ENCODE measurements at places on chromosomes 1 and 21.

GRCh38 chr1:52726265-52727113, at the start of gene ZYG11B:
ZYG11B (plus strand) TSS chr1:52726453; CDS start chr1:52726654, 201 bp downstream.
- peaks cover 25% of the 10 kb centered on the region for H3K4me1 ChIP-seq
- H3K36me3 ChIP-seq = peaks cover 7% of the 10 kb centered on the region
- H3K27me3 ChIP-seq = peaks cover 3% of the 10 kb centered on the region
- peak; percentile 91 for DNase-seq
- H3K27ac ChIP-seq = peak within 1 kb of the TSS; percentile 95

DNA sequence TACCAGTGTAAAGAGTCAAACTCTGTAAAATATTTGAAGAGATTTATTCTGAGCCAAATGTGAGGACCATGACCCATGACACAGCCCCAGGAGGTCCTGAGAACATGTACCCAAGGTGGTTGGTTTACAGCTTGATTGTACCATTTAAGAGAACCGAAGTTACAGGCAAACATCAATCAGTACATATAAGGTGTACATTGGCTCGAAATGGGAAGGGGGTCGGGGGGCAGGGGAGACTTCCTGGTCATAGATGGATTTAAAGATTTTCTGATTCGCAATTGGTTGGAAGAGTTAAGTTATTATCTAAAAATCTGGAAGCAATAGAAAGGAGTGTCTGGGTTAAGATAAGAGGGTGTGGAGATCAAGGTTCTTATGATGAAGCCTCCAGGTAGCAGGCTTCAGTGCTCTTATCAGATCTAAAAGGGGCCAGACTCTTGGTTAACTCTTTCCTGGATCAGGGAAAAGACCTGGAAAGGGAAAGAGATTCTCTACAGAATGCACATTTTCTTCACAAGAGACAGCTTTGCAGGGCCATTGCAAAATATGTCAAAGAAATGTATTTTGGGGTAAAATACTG, 47.5 kb upstream of the NTPCR start:
- H3K4me3 ChIP-seq = no peak overlapping the region
- H3K36me3 ChIP-seq = peaks cover 3% of the 10 kb centered on the region
- DNase-seq = no peak
- H3K4me1 ChIP-seq = peaks cover 10% of the 10 kb centered on the region

DNA sequence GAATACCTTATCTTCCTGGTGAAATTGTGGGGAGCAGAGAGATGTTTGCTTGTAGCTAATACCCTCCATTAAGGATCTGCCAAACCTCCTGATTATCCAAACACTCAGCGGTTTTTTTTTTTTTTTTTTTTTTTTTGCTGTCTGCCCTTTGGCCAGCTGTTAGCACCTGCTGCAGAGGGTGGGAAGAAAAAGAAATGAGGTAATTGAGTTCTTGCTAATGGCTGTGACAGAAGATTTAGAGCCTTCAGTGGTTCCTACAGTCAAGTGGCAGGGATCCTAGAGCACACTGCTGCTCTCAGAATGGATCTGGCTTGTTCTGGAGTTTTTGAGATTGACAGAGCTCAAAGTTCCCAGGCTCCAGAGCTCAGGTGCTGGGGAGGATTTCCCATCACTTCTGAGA, 342.5 kb downstream of the DISC1 start:
- peaks cover 5% of the 10 kb centered on the region for H3K4me1 ChIP-seq
- DNase-seq = no peak
- H3K4me3 ChIP-seq = no peak overlapping the region
- peaks cover 40% of the 10 kb centered on the region for H3K36me3 ChIP-seq

DNA sequence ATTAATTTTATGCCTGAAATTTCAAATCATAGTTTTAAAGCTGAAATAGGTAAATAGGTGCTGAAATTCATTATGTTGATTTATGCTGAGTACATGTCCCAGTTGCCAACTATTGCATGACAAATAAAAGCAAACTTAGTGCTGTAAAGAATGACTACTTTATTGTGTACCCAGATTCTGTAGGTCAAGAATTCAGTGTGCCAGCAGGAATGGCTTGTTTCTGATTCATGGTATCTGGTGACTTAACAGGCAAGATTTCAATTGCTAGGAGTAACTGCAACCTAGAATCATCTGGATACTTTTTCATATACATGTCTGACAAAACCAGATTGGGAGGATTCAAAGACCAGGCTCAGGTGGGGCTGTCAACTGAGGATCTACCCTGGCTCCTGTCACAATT, 678.4 kb upstream of the ADAMTS5 start:
- H3K36me3 ChIP-seq = no peaks in the 10 kb centered on the region
- H3K27ac ChIP-seq = no peak overlapping the region
- no peaks in the 10 kb centered on the region for H3K27me3 ChIP-seq
- no peak overlapping the region for H3K4me3 ChIP-seq

GRCh38 chr1:47388030-47388890, 27.8 kb upstream of the FOXE3 start:
- no peak for DNase-seq
- H3K27me3 ChIP-seq = peaks cover 5% of the 10 kb centered on the region
- H3K36me3 ChIP-seq = peaks cover 4% of the 10 kb centered on the region
- no peak overlapping the region for H3K4me3 ChIP-seq

DNA sequence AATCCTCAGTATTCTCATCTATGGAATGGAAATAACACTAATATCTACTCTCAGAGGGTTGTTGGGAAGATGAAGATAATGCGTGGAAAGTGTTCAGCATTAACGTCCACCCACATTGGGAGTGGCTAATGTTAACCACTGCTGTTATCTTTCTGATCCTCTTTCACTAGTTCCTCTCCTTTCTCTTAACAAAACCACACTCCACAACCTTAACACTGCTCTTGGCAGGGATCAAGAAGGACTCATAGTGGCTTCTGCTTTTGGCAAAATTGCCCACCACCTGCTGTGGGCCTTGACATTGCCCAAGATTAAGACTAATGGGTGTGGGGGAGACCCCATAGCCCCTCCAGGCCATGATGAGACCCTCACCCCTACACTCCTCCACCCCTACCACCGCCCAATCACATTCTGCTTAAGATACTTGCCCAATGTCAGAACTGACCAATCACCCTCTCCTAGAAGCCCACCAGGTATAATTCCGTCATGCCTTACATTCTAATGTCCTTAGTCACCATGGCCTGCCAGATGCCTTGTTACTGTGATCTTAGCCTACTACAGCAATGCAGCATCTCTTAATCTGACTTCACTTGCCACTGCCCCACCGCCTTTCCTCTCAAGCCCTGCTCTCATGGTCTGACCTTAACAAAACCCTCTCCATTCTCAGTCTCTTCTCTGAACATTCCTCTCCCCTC, 27.1 kb downstream of the DHCR24 start:
- peak overlapping the region; percentile 68 for H3K4me3 ChIP-seq
- peaks cover 67% of the 10 kb centered on the region for H3K36me3 ChIP-seq
- H3K27me3 ChIP-seq = peaks cover 7% of the 10 kb centered on the region
- peak overlapping the region; percentile 39 for H3K27ac ChIP-seq
- H3K4me1 ChIP-seq = peaks cover 11% of the 10 kb centered on the region

DNA sequence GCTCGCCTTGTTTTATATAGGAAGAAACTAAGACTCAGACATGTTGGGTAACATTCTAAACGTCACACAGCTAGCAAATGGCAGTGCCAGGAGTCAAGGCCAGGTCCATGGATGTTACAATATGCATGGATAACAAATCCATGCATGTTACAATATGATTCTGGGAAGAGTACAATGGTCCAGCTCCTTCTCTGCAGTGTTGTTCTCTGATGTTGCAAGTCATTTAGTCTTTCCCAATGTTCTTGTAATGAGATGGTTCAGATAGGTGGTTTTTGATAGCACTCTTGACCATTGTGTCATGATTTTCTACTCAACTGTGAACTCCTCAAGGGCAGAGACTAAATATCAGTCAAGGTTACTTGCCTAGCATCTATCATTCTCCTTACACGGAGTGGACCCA, 15.7 kb upstream of the LRRN2 start:
- peaks cover 38% of the 10 kb centered on the region for H3K4me1 ChIP-seq
- peaks cover 12% of the 10 kb centered on the region for H3K27me3 ChIP-seq
- no peak overlapping the region for H3K27ac ChIP-seq
- DNase-seq = no peak
- no peak overlapping the region for H3K4me3 ChIP-seq
- H3K36me3 ChIP-seq = peaks cover 4% of the 10 kb centered on the region

DNA sequence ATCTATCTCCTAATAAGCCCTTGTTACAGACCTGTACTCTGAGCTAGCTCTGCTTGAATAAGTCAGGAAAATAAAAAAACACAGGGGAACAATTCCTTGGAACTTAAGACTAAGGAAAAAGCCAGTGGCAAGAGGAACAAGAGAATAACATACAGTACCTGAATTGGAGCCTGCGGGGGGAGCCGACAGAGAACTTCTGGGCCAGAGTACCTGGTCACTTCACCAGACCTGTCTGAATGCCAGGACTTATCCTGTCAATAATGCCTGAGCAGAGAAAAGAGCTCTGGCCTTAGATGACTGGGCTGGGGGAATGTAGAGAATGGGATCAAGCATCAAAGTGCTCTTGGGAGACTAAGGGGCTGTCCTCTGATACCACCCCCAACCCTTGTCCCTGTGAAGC, 15.1 kb downstream of the PEA15 start:
- peaks cover 6% of the 10 kb centered on the region for H3K27me3 ChIP-seq
- peak overlapping the region; percentile 43 for H3K4me3 ChIP-seq
- no peak for DNase-seq
- peaks cover 31% of the 10 kb centered on the region for H3K4me1 ChIP-seq
- peaks cover 61% of the 10 kb centered on the region for H3K36me3 ChIP-seq

DNA sequence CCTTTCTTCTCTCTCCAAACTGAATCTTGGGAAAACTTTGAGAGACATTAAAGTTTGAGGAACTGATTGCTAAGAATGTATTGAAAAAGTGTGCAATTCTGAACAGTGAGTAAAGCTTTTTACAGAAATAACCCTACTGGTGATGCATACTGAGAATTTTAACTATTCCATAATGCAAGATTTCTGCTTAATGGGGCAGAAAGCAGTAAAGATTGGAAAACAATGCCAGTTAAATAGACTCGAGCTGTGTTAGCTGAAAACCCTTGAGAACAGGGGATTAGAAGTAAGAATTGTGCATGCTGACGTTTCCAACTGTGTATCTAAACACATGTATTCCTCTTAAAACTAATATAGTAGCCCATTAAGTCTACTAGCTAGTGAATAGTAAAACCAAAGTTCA, 1500.2 kb upstream of the PRMT6 start:
- DNase-seq = no peak
- no peaks in the 10 kb centered on the region for H3K36me3 ChIP-seq
- H3K27me3 ChIP-seq = no peaks in the 10 kb centered on the region
- no peak overlapping the region for H3K4me3 ChIP-seq
- no peaks in the 10 kb centered on the region for H3K4me1 ChIP-seq
- no peak overlapping the region for H3K27ac ChIP-seq

DNA sequence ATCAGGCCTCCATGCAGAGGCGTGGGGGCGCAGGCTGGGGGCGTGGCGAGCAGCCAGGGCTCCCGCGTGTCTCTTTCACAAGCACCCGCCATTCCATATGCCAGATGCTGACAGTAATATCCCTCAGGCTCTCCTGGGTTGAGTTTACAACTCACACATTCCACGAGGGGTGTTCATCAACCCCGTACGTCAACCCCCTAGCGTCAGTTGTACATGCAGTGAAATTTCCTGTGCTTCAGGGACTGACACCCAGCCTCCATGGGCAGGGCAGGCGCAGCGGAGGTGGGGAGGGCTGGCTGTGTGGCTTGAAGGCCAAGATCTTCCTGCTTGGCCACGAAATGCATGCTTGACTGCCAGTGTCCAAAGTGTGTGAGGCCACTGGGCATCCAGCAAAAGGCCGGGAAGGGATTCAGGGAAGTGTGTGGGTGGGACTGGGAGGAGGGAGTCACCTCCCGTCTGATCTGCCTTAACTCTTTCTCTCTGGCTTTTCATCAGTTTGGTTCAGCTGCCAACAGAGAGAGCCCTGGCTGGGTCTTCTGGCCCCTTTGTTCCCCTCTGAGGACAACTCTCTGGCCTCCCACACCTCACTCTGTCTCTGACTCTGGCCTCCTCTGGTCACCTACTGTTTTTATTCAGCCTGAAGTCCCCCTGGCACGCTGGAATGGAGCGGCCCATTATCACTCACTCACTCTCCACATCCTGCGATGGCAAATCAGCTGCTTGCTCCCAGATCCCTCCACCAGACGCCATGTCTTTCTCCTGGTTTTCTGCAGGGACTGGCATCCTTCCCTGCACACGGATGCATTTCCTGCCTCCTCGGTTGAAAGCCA, 33.8 kb downstream of the CLIC6 start:
- H3K27me3 ChIP-seq = peaks cover 6% of the 10 kb centered on the region
- H3K4me1 ChIP-seq = peaks cover 24% of the 10 kb centered on the region
- DNase-seq = no peak
- peaks cover 10% of the 10 kb centered on the region for H3K36me3 ChIP-seq

DNA sequence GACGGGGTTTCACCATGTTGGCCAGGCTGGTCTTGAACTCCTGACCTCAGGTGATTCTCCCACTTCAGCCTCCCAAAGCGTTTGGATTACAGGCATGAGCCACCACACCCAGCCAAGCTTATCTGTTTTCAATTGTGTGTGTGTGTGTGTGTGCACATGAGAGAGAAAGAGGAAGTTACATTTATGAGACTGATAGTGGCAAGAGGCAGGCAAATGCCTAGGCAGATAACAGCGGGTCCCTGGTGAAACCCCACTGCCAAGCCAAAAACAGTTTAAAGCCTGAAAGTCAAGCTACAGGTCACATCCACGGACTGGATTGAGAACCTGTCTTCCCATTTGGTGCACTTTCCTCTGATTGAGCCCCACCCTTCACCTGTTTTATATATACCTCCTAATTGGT, 35.1 kb upstream of the IFNGR2 start:
- no peak for DNase-seq
- H3K4me3 ChIP-seq = no peak overlapping the region

GRCh38 chr1:62637392-62638105, 40.2 kb downstream of the ANGPTL3 start:
- no peaks in the 10 kb centered on the region for H3K27me3 ChIP-seq
- H3K27ac ChIP-seq = no peak overlapping the region
- H3K4me1 ChIP-seq = no peaks in the 10 kb centered on the region

- peaks cover 9% of the 10 kb centered on the region for H3K4me1 ChIP-seq
- H3K36me3 ChIP-seq = peaks cover 4% of the 10 kb centered on the region
- peak overlapping the region; percentile 21 for H3K4me3 ChIP-seq
Measured at GRCh38 chr1:9249263-9249533, 14.6 kb downstream of the H6PD start.

DNA sequence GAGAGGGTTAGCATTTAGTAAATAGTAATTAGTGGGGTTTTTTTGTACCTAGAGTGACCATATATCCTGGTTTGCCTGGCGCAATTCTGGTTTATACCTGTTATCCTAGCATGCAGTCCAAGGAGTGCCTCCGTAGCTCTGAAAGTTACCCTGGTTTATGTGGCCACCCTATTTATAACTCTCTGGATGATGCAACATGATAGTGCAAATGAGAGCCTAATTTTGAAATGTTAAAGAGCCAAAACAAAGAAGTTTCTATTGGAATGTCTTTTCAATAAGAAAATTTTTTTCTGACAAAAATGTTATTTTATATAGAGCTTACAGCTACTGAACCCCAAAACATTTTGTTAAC, 5.7 kb downstream of the AHCYL1 start:
- peaks cover 18% of the 10 kb centered on the region for H3K4me1 ChIP-seq
- peak overlapping the region; percentile 16 for H3K4me3 ChIP-seq
- no peak overlapping the region for H3K27ac ChIP-seq
- peaks cover 2% of the 10 kb centered on the region for H3K27me3 ChIP-seq

DNA sequence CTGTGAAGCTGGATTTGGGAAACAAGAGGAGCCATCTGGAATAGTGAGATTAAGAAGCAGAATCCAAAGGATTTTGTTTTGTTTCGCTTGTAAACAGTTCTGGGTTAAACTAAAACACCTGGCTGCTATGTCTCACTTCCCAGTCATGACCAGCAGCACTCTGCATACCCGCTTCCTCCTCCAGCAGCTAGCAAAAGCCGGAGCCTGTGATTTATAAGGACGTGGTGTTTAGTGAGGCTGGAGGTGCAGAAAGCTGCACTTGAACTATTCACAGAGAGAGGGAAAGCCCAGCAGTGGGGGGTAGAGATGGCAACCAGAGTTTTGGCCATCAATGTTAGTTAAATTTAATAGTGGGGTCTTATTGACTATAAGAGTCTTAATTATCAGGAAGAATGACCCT, 240.2 kb downstream of the AJAP1 start:
- no peaks in the 10 kb centered on the region for H3K36me3 ChIP-seq
- no peak for DNase-seq
- no peak overlapping the region for H3K27ac ChIP-seq
- H3K27me3 ChIP-seq = peaks cover 7% of the 10 kb centered on the region
- peaks cover 6% of the 10 kb centered on the region for H3K4me1 ChIP-seq
